Stimulated activated CD4-positive, alpha-beta T cell treated with anti-CD3 and anti-CD28 coated beads, Interleukin-1b, Interleukin-23, amount 100 ng/mL, for 48 hours (primary cell): ENCODE measurements at places on chromosomes 16 and 17.

- DNase-seq, result no peak
These were observed 10.5 kb downstream of the GGA2 start for GRCh38 chr16:23499801-23500200.

DNA sequence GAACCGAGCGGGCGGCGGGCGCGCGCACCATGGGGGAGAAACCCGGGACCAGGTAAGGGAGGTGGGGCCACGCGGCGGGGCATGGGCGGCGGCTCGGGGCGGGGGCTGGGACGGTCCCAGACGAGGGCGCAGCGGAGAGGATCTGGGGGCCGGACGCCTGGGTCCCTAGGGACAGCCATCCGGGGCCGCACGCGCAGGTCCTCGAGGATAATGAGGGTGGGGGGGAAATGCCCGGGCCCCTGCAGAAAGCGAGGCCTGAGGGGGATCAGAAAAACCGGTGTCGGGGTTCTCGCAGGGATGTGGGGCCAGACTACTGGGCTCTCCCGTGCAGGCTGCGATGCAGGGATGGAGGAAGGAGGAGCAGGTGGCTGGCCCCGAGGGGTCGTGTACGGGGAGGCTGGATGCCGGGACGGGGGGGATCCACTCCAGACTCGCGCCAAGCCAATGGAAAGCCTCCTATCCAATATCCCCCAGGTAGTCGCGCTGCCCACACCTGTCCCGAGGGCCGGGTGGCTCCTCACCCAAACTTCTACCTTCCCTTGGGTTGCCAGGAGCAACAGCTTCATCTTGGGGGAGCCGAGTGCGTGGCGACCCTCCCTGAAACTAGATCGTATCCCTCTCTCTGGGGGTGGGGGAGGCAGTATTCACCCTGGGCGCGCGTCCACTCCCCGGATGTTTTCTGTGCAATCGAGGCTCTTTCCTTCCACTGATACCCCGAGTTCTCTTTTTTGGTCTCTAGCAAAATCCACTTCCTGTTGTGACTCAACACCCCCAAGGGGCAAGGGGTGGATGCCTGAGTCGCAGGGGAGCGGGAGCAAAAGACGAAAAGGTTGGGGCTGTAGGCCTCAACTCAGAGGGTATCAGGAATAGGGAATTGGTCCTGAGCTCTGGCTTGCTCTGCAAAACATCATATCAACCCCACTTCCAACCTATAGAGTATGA lies 532 bp downstream of the ARRB2 start:
- DNase-seq, result peak; percentile 48

DNA sequence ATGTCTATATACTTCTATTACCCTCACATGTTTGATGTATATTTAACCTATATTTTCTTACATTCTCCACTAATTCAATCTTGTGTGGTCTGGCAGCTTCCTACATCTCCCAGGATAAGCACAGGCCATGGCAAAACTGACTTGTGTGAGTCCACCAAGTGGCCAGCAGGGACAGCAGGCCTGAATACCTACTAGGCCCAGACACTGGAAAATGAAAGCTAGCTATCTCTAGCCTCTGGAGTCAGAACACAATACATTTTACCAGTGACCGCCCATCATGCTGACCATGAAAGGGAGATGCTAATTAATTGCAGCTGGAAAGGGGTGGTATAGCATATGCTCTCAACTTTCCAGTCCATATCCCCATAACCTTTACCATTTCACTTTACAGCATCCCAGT lies 132.3 kb downstream of the PCTP start:
- no peak for DNase-seq

DNA sequence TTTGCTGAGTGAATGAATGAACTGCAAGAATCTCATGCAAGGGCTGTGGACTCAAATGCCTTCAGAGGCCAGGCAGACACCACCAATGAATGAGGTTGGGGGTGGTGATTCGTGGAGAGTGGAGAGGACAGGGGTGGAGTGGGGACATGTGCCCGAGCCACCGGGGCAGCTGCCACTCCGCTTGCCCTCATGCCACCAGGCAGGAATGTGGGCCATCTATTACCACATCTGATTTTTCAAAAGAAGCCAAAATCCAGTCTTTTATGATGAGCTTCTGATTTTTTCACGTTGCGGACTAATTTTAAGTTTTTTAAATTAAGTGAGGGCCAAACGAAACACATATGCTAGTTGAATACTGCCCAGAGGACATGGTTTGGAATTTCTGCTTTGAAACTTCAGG lies 67.1 kb upstream of the SMURF2 start:
- DNase-seq, result no peak

DNA sequence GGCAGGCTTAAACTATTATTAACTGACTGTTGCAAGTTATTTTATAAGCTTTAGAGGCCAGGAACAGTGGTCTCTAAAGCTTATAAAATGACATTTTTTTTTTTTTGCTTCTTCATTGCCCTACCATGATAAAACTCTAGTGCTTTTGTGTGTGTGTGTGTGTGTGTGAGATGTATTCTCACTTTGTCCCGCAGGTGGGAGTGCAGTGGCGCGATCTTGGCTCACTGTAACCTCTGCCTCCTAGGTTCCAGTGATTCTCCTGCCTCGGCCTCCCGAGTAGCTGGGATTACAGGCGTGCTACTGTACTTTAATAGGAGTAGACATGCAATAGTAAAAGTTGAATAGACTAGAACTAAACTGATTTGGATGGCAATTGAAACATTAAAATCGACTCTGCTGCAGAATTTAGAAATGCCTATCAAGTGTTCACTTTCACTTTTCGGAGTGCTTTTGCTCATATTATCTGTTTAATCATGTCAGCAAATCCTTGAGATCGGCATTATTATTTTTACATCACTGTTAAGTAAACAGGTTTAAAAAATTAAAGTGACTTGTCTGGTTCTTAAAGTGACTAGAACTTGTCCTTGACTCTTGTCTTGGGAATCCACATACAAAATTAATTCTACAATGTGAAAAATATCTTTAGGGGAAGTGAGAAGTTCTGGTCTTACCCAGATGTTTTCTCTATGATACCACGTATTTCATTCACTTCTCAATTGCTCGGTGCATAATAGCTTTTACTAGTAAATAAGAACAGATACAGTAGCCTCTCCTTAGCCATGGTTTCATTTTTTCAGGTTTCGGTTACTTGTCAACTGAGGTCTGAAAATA lies 8.4 kb upstream of the PCTP start:
- no peak for DNase-seq

- no peak for DNase-seq
These were observed 610 bp downstream of the PIK3R5 start for GRCh38 chr17:8964801-8965393.

GRCh38 chr17:67178555-67178954 lies 66.4 kb downstream of the HELZ start:
- no peak for DNase-seq

DNA sequence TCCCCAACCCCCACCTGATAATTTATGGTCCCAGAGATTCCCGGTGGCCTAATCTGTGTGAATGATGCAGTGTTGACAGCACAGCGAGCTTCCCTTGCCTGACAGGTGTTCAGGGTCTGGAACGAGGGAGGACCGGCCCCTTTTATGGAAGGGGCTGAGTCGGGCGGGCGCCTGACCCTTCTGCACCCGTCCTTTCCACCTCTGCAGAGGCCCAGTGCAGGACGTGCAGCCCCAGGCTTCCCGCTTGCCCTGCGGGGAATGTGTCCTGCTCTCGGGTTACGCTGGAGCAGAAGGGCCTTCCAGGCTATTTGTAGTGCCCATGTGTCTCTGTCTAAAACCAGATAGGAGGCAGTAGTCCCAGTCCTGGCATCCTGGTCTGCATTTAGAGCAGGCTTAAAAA lies 16.2 kb downstream of the SMTNL2 start:
- DNase-seq, result no peak

DNA sequence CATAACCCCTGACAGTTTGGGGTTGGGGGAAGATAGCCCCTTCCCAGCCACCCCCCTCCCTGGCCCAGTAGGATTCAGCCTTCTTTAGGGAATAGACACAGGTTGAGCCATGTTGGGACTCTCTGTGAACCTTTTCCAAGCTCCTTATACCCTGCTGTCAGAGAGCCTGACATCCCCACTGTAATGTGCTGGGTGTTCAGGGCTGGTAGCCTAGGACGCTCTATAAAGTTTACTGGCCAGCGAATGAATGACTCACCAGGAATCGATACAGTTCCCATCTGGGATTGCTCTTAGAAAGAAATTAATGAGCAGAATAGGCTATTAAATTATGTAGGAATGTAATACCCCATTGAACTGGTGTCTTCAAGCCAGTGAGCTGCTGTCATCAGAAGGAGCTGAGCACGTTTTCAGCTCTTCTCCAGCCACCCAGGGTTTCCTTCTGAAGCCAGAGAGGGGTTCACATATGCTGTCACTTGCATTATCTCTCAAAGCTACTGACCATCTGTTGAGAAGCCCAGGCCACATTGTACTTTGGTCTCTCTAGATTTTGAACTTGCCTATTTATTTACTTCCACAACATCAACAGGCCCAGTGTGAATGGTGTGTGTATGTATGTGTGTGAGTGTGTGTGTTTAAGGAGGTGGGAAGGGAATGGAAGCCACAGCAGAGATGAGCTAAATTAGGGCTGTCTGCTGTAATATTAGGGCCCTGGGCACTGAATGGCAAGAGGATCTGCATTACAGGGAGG lies 64.9 kb downstream of the SPACA3 start:
- no peak for DNase-seq

- no peak for DNase-seq
These were observed 19.1 kb downstream of the GPR142 start for GRCh38 chr17:74386386-74386785.

DNA sequence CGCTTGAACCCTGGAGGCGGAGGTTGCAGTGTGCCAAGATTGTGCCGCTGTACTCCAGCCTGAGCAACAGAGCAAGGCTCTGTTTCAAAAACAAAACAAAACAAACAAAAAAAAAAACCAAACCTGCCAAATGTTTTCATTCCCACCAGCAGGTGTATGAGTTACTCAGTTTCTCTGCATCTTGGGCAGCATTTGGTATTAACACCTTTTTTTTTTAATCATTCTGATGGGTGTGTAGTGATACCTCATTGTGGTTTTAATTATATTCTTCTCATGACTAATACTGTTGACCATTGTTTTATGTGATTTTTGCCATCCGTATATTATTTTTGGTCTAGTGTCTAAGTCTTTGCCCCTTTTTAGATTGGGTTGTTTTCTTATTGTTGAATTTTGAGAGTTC lies 15.3 kb downstream of the NFATC3 start:
- DNase-seq, result no peak

DNA sequence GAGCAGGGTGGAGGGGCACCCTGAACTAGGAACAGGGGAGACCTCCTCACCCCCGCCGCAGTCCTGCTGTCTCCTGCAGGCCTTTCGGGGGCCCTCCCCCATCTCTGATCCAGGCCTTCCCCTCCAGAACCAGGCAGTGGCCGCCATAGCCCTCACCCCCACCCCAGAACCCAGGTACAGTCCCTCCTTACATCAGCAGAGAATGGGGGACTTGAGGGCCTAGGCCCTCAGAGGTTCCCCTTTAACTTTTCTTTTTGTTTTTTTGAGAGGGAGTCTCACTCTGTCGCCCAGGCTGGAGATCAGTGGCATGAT lies 4.3 kb upstream of the HAP1 start:
- no peak for DNase-seq

DNA sequence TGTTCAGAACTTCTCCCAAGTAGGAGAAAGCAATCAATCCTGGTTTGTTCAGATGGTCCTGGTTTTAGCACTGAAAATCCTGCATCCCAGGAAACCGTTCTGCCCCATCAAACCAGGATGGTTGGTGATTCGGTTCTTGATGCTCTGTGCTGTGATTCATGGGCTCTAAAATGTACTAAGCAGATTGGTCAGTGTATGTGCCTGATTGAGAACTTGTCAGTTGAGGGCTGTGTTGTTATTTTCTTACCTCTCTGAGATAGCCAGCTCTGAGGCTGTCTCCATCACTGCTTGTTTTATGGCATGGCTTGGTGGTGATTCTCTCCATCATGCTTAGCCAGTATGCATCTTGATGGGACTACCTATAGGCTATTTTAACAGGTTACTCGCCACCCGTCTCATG lies 246.9 kb upstream of the RBFOX1 start:
- DNase-seq, result no peak

- no peak for DNase-seq
These were observed 11.5 kb upstream of the MMD start for GRCh38 chr17:55433029-55433628.

DNA sequence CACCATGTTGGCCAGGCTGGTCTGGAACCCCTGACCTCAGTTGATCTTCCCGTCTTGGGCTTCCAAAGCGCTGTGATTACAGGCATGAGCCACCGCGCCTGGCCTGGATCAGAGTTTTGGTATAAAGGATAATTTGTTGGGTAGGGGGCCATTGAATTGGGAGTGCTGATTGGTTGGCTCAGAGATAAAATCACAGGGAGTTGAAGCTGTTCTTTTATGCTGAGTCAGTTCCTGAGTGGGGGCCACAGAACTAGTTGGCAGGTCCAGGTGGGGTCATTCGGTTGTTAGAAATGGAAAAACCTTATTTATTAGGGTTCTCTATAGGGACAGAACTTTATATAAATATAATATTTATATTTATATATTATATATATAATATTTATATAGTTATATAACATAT lies 147.1 kb downstream of the SSH2 start:
- DNase-seq, result no peak

- DNase-seq, result peak; percentile 3
These were observed 81.8 kb downstream of the PRKCB start for GRCh38 chr16:23917621-23918020.

- DNase-seq, result no peak
These were observed 13.3 kb upstream of the CRK start for GRCh38 chr17:1469231-1469852.

- no peak for DNase-seq
These were observed 781 bp downstream of the RSKR start for GRCh38 chr17:28612936-28613872.

DNA sequence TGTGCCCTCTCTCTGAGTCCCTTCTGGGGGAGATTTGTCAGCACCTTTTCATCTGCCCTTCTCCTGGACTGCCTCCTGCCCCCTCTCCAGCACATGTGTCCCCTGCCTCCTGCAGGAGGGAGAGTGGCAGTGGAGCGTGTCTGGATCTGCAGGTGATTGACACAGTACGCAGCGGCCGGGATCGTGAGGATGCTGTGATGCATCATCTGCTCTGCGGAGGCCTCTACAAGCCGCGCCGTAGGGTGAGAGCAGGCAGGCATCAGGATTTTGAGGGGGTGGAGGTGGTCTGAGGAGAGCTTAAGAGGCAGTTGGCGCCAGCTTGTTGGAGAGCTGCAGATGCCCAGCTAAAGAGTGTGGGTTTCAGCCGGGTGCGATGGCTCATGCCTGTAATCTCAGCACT lies 10.9 kb downstream of the SLC9A5 start:
- DNase-seq, result no peak

GRCh38 chr17:71118039-71118438 lies 948.7 kb downstream of the KCNJ2 start:
- no peak for DNase-seq

GRCh38 chr16:52271088-52271750 lies 275.7 kb downstream of the TOX3 start:
- no peak for DNase-seq

- no peak for DNase-seq
These were observed 13.6 kb downstream of the CDRT4 start for GRCh38 chr17:15453782-15454181.

DNA sequence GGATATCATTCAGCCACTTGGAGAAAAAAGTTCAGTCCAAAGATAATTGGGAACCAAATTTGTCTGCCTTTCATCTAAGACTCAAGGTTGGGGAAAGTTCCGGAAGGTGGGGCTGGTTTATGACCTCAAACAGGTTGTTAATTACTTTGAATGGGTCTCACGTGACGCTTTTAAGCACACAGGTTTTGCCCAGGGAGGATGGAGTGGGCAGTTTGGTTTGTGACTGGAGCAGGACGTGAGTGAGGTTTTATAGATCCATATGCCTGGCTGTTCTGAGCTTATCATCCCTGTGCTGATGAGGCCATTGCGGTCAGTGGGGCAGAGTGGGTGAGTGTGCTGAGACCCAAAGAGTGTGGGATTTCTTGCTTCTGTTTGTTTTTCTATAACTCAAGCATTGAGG lies 38.7 kb upstream of the GPRC5B start:
- DNase-seq, result no peak
